Hair follicle dermal papilla cell (primary cell): ENCODE measurements at places on chromosomes 2 and 18. TPM values are rescaled to one million over a fixed set of nuclear protein-coding genes. Genes with fewer than 3 reads are reported as not detected.

The CYP1B1 gene
- 157 and 203 TPM in 2 replicates for total RNA-seq

The FBXO48 gene
- total RNA-seq, result 0.16 and 0.49 TPM in 2 replicates

The MPP4 gene
- total RNA-seq, result 0.73 and 0.97 TPM in 2 replicates

The SP140 gene
- 1.2 TPM in 1 of 2 replicates, not detected in the other for total RNA-seq

The GPR35 gene
- 0.32 and 0.73 TPM in 2 replicates for total RNA-seq

The IDH1 gene
- total RNA-seq, result 151 and 162 TPM in 2 replicates

The GCKR gene
- total RNA-seq, result 0.32 and 0.36 TPM in 2 replicates

The PAIP2B gene
- total RNA-seq, result 0.49 and 0.81 TPM in 2 replicates

The MC2R gene
- not detected in 2 replicates for total RNA-seq

The KCNE4 gene
- 20.0 and 30.5 TPM in 2 replicates for total RNA-seq

The IL1F10 gene
- total RNA-seq, result not detected in 2 replicates

The NETO1 gene
- total RNA-seq, result not detected in 2 replicates

The CAPN14 gene
- 0.12 and 0.32 TPM in 2 replicates for total RNA-seq

The SCG2 gene
- total RNA-seq, result 0.12 and 0.32 TPM in 2 replicates

The TEX44 gene
- total RNA-seq, result not detected in 2 replicates

The C1D gene
- total RNA-seq, result 20.9 and 22.6 TPM in 2 replicates

The GNLY gene
- not detected in 2 replicates for total RNA-seq

The CD8B2 gene
- not detected in 2 replicates for total RNA-seq

The DSG4 gene
- not detected in 2 replicates for total RNA-seq

The POTEI gene
- total RNA-seq, result not detected in 2 replicates

The RNF125 gene
- total RNA-seq, result 0.16 and 0.24 TPM in 2 replicates

The MARCO gene
- 0.12 TPM in 1 of 2 replicates, not detected in the other for total RNA-seq

The ZBTB7C gene
- total RNA-seq, result not detected in 2 replicates

The CXCR1 gene
- not detected in 2 replicates for total RNA-seq

The PARD3B gene
- total RNA-seq, result 27.1 and 34.7 TPM in 2 replicates

The SLC9A4 gene
- under 0.01 TPM in 1 of 2 replicates, not detected in the other for total RNA-seq

The ANKRD30BL gene
- not detected in 2 replicates for total RNA-seq

The CNTNAP5 gene
- 0.12 and 0.16 TPM in 2 replicates for total RNA-seq

The LRRTM1 gene
- not detected in 2 replicates for total RNA-seq

The IL36G gene
- total RNA-seq, result not detected in 2 replicates

The RUFY4 gene
- total RNA-seq, result not detected in 2 replicates

The ORC4 gene
- 37.6 and 61.8 TPM in 2 replicates for total RNA-seq

The TCF7L1 gene
- total RNA-seq, result 5.1 and 5.2 TPM in 2 replicates

The TRIM54 gene
- not detected in 2 replicates for total RNA-seq
